ENCODE measurements at places on chromosomes 7 and 10.

DNA sequence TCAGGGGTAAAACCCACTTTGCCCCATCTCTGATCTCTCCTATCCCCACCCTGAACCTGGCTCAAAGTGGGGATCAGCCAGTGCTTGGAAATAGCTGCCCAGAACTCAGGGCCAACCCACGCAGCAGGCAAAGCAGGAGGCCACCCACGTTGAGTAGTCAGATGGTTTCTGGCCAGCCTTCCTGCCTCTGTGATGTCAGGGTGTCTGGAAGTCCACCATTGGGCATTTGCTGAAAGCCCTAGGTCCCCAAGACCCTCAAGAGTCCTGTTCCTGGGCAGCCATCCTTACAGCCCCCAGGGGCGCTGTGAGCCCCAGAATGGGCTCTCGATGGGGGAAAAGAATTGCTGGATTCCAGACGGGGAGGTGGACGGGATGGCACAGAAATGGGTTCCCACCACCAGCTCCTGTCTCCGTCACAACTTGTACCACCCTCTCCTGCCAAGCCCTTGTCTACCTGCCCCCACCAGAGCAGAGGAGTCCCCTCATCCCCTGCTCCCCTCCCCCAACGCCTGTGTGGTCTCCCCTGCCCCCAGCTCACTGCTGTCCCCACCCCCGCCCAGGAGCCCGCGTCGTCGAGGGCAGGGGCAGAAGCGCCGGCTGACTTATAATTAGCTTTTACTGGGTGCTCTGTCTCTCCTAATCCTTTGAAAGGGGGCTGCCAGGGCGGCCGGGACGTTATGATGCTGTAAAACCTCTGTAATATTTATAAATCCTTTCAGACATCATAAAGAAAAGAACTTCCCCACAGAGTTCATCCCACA is 3.9 kb downstream of the MYL10 start:
- no peak for DNase-seq

DNA sequence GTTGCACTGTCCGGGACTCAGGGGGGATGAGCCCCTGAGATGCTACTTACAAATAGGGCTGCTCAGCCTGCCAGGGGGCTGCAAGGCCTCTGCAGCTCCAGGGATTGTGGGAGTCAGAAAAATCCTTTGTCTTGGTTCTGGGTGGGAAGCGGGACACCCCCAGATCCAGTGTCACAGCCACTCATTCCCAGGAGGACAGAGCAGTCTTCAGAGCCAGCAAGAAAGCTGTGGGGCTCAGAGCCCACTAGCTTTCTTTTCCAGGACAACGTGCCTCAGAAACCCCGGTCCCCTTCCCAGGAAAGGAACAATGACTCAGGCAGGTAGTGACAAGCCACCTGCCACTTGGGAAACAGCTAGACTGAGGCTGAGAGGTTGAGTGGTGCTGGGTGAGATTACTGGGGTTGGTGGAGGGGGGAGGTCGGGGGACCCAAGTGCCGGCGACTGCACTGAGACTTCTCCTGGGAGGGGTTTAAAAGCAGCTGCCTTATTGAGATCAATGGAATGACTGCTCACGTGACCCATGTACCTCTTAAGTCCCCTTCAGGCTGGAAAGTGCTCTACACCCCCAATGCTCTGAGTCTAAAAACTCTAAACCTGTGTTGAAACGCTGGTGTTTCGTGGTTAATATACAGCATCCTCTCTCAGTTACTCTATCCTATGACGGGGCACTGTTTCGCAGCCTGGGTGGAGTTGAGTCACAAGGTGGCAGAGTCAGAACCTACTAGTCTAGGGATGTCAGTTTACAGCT is 123.6 kb downstream of the UBE2H start:
- DNase-seq: no peak

GRCh38 chr7:121544238-121544637 is 148.1 kb upstream of the FAM3C start:
- DNase-seq: no peak

DNA sequence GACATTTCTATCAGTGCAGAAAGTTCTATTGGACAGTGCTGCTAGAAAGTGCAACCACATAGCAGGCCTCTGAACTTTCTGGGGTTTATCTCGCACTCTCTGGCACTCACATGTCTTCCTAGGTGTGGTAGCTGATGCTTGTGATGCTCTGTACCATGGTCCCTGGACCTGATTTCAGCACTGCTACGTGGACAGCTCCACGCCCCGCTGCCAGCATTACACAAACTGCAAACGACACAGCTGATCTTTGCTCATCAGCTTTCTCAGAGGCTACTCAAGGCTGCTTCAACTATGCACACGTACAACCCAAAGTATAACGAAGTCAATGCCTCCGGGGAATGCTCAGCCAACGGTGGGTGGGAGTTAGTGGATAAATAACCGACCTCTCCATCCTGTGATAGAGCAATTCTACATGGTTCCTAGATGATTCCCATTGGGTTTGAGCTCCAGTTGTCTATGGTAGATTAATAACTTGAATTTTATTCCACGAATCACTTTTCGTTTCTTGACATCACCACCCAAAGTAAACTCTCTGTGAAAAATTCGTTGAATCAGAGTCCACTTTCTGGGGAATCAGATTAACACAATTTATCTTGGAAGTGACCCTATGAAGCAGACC is 302.5 kb downstream of the ACTR3B start:
- DNase-seq: no peak

- no peak for DNase-seq
Measured at GRCh38 chr10:25068152-25069058, 52.0 kb downstream of the THNSL1 start.

GRCh38 chr10:7786430-7786829 is 1.4 kb downstream of the KIN start:
- no peak for DNase-seq

GRCh38 chr10:7515439-7515838 is 104.6 kb upstream of the SFMBT2 start:
- DNase-seq: no peak

GRCh38 chr7:149210551-149210950 is 15.2 kb downstream of the ZNF282 start:
- DNase-seq: no peak

- no peak for DNase-seq
Measured at GRCh38 chr10:128570319-128570995, 444.2 kb upstream of the MKI67 start.

GRCh38 chr7:19117870-19118608 is 603 bp upstream of the TWIST1 start:
- no peak for DNase-seq

DNA sequence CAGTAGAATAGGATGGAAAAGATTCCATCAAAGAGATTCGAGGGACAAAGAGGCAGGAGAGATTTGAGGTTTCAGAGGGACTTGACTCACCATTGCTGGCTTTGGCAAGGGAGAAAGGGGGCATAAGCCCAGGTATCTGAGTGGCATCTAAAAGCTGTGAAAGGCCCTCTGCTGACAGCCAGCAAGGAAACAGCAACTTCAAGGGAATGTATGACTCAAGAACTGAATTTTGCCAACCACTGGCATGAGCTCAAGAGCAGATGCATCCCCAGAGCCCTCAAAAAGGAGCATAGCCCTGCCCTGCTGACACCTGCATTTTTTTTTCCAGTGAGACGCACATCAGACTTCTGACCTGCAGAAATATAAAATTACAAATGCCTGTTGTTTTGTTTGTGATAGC is 19.6 kb upstream of the ADAM12 start:
- no peak for DNase-seq

GRCh38 chr7:127582361-127582760 is 3.0 kb downstream of the GCC1 start:
- DNase-seq: no peak

- DNase-seq: no peak
Measured at GRCh38 chr10:132982301-132982989, 40.1 kb upstream of the CFAP46 start.

DNA sequence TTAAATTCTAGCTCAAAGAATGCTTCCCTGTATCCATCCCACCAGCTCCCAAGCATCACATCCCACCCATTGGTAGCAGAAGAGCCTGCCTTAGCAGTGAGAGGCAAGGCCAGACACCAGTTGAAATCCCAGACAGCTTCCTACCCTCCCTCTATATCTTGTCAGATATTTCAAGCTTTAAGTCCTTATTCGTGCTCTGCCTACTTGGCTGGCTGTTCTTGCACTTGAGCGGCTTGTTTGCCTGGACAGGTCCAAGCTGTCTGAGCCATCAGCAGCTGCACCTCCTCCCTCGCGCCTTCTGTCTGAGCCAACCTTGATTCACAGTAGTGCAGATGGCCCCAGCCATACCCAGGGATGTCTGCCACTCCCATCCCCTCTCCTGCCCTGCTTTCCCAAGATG is 16.4 kb downstream of the LRRC4 start:
- DNase-seq: no peak

- DNase-seq: no peak
Measured at GRCh38 chr10:73941300-73941699, 30.4 kb downstream of the PLAU start.

DNA sequence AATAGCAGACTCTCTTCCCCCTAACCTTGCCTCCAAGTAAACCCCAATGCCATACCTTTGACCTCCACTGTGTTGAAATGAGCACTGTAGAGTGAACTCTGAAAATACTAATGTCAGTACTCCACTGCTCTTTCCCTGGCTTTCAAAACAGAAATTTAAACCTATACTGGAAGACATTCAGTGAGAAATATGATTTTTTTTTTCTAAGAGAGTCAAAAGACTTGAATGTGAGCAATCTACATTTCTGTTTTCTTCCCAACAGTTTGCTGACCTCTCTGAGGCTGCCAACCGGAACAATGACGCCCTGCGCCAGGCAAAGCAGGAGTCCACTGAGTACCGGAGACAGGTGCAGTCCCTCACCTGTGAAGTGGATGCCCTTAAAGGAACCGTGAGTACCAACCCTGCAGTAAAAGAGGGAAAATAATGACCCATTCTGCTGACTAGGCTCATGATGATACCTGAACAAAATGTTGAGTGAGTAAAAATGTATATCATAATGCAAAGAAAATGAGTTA is 6.4 kb downstream of the VIM start:
- DNase-seq: no peak

- no peak for DNase-seq
Measured at GRCh38 chr7:65001291-65001814, 5.1 kb downstream of the ERV3-1 start.

DNA sequence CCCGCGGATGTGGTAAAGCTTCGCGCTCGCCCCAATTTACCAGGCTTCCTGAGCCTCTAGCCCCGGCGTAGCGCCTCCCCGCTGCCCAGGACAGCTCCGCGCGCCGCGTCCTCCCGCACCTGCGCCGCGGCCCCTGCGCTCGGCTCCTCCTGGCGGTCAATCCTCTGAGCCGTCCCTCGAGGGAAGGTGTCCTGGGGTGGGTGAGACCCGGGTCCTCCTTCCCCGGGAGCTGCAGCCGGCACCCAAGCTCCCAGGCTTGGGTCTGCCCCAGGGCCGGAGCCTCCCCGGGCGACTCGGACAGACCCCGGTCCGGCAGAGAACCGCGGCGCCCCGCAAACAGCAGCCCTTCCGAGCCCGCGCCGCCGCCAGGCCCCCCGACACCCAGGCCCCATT is 512 bp downstream of the OSBPL3 start:
- DNase-seq: no peak
